ENCODE measurements at places on chromosomes 3 and 15. TPM values are rescaled to one million over a fixed set of nuclear protein-coding genes. Genes with fewer than 3 reads are reported as not detected.

The MUC4 gene
- 0.13 TPM for total RNA-seq

The FSD2 gene
- not detected for total RNA-seq

The C3orf18 gene
- total RNA-seq = 6.7 TPM

The SLC22A13 gene
- total RNA-seq = 0.53 TPM

The LSAMP gene
- not detected for total RNA-seq

The ANKUB1 gene
- total RNA-seq = not detected

Measured in activated T-cell treated with anti-CD3 and anti-CD28 coated beads, Interleukin-2, amount 50 U/mL, for 4 hours (primary cell).